Hair follicle dermal papilla cell (primary cell): ENCODE measurements at places on chromosomes 13 and 19. TPM values are rescaled to one million over a fixed set of nuclear protein-coding genes. Genes with fewer than 3 reads are reported as not detected.

EPS8L1 gene
- 0.36 and 0.65 TPM in 2 replicates for total RNA-seq

TBC1D17 gene
- total RNA-seq = 30.2 and 33.3 TPM in 2 replicates

CHAF1A gene
- total RNA-seq = 5.2 and 6.4 TPM in 2 replicates

KRI1 gene
- 5.8 and 7.9 TPM in 2 replicates for total RNA-seq

HSH2D gene
- not detected in 2 replicates for total RNA-seq

MIR17HG gene
- 3.8 and 7.3 TPM in 2 replicates for total RNA-seq

RGCC gene
- total RNA-seq = 56.2 and 151 TPM in 2 replicates
